ENCODE measurements at places on chromosomes 3 and 15.
A peak's percentile ranks its signal among the peaks of the same experiment; 100 is the strongest.

GRCh38 chr3:112230033-112230432, 64.0 kb downstream of the SLC9C1 start:
- DNase-seq: no peak

- DNase-seq: peak; percentile 77
These were observed 7.6 kb downstream of the PFKFB4 start for GRCh38 chr3:48548729-48549705.

GRCh38 chr3:134833453-134834163, 38.5 kb downstream of the EPHB1 start:
- no peak for DNase-seq

DNA sequence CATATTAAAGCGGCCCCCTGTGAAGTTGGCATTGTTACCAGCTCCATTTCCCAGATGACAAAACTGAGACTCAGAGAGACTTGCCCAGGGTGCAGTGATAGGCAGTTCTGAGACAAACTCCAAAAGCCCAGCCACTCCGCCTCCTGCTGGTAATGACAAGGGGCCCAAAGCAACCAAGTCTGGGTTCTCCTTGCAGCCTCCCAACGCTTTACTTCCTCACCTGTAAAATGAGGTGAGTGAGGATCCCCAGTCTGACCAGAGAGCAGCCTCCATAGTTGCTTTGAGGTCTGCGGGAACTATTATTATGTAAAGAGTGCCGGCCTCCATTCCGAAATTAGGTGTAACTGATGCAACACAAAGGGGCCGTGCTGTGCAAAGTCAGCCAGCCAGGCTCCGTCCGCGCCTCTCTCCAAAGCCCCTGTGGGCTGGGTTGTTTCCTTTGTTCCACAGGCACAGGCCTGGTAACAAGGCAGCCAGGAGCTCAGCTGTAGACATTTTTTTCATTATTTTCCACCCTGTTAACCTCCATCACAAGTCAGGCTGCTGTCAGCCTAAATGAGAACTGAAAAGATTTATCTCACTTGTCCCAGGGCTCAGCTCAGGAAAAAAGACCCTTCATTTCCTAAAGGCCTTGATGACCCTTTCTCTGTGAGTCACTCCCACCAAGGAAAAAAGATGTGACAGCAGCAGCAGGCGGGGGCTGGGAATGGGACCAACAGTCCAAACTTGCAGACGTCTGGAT, 139.1 kb upstream of the RAD18 start:
- no peak for DNase-seq

- DNase-seq: no peak
These were observed 39.3 kb downstream of the CCR3 start for GRCh38 chr3:46281551-46281950.

DNA sequence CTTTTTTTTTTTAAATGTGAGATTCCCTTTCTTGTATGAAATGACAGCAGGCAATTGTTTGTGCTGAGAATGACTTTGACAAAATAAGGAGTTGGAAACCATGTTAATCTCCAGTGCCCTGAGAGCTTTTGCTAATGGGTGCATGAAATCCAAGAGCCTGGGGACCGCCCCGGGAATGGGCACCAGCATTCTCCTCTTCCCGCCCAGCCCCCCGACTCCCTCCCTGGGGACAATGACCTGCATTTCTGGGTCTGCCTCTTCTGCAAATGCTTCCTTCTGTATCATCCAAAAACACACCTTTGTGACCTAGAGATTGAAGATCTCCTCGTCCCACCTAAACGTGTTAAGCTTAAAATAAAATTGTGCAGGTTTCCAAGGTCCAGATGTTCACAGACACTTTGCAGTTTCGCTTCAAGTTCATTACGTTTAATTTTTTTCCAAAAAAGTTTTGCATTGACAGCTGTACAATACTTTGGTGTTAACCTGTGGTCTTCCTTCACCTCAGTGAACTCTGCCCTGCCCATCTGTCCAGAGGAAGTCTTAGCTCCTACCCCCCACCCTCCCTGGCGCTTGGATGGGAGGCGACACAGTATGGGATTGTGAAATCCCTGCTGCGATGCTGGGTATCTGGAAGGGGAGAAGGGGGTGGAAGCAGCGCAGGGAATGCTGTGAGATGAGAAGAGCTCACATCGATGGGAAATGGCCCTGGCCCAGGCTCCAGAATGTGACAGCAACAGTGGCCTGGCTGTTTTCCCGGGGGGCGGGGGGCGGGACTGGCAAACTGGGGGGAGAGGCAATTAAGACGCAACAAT, 50.1 kb downstream of the TLE3 start:
- DNase-seq: no peak

DNA sequence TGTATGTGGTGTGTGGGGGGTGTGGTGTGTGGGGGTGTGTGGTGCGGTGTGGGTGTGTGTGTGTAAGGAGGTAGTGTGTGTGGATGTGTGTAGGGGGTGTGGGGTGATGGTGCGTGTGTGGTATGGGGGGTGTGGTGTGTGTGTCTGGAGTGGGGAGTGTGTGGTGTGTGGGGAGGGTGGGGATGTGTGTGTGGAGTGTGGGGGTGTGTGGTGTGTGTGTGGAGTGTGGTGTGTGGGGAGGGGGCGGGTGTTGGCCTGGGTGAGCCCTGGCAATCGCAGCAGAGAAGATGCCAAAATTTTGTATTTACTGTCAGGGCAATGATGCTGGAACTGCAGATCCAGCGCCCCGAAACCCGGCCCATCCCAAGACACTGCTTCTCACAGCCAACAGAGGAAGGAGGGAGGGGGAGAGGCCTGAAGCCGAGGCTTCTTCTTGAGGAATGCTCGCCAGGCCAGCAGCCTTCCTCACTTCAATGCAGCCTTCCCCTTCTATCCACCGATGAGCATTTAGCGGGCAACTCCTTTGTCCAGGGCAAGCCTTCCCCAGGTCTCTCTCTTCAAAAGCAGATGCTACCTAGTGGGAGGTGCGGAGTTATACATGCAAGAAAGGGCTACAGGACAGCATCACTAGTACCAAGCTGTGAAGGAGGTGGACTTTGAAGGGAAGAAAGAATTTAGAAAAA, 11.9 kb upstream of the SRP14 start:
- DNase-seq: no peak

- DNase-seq: peak; percentile 65
These were observed 625 bp upstream of the ELL3 start for GRCh38 chr15:43777267-43777914.

- no peak for DNase-seq
These were observed 441.9 kb upstream of the MDFIC2 start for GRCh38 chr3:70754314-70754713.

DNA sequence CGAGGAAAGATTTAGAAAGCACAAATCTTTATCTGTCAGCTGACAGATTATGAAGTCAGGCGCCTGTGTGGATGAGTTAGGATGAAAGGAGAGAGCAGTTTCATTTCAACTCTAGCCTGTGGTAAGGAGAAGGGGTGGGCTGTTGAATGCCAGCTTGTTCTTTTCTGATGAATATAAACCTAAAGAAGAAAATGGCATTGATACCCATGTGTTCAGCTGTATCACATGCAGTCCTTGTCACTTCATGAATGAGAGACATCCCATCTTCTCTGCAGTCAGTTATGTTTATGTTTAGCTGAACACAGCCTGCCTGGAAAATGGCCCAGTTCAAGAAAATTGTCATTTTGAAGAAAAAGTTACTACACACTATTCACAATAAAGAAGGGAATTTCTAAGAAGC, 345.7 kb upstream of the RBMS3 start:
- DNase-seq: no peak

DNA sequence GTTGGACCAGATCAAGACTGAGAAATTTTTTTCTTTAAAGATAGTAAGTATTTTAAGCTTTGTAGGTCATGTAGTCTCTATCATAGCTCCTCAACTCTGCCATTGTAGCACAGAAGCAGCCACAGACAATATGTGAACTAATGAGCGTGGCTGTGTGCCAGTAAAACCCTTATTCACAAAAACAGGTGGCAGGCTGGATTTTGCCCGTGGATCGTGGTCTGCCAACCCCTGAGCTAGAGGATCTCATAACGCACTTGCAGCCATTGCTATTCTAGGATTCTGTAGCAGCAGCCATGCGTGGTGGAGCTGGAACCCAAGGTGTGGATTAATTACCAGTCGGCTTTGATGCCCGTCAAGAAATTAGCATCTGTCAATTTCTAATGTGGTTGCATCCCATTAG, 68.7 kb upstream of the PLXNA1 start:
- no peak for DNase-seq

GRCh38 chr3:5430701-5431100, 243.2 kb downstream of the EDEM1 start:
- no peak for DNase-seq

GRCh38 chr3:175606650-175607318, 747.6 kb downstream of the NAALADL2 start:
- no peak for DNase-seq
